Cerebellum (tissue), 4 donors: ENCODE measurements at places on chromosomes 3 and 15. TPM values are rescaled to one million over a fixed set of nuclear protein-coding genes. Genes with fewer than 3 reads are reported as not detected.

DNA sequence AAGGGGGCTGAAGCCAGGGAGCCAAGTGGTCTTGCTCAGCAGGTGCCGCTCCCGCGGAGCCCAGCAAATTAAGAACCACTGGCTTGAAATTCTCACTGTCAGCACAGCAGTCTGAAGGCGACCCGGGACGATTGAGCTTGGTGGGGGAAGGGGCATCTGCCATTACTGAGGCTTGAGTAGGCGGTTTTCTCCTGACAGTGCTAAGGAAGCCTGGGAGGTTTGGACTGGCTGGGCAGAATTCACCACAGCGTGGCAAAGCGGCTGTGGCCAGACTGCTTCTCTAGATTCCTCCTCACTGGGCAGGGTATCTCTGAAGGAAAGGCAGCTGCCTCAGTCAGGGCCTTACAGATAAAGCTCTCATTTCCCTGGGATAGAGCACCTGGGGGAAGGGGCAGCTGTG, 57.0 kb upstream of the GPR149 start:
- DNase-seq, result no peak

GRCh38 chr3:150273396-150273795, 134.7 kb upstream of the TSC22D2 start:
- DNase-seq, result no peak

- no peak for DNase-seq
Measured at GRCh38 chr3:108202834-108203233, 19.4 kb downstream of the IFT57 start.

The CAPN7 gene
- 59.7 TPM for total RNA-seq

The SEMA3F gene
- 8.2 TPM for total RNA-seq

GRCh38 chr15:47794252-47794914, 77.1 kb downstream of the SEMA6D start:
- DNase-seq, result no peak

DNA sequence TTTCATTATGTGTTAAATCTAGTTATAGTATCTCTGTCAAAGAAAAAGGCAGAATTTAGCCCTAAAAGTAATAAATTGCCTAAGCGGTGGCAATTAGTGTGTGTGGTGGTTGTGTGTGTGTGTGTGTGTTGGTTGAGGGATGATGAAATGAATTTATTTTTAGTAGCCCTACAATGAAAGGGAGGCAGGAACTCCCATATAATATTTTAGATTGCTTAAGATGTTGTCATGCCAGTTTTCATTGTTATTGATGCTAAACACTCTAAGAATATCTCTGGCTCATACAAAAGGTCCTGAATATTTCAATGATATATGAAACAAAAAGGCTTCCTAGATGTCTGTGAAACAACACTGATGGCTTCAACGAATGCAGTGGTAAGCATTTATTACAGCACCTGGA, 140.6 kb upstream of the TBC1D5 start:
- no peak for DNase-seq

DNA sequence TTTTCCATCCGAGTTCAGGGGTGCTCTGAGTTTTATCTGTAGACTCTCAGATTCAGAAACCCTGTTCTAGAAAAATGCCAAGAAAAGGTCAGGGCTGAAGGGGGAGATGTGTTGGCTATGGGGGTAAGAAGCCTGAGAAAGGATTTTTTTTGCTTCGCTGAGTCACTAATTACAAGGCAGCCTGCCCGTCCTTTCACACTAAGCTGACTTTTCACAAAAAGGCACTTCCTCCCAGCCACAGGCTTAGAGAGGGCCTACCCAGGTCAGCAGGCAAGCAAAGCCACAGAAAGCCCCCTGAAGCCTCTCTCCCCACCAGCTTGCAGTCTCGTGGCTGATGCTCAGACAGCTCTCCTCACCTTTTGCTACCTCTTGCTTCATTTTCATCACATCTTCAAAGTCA, 192.6 kb upstream of the PRICKLE2 start:
- DNase-seq, result no peak

The ARPP19 gene
- total RNA-seq, result 158 TPM

DNA sequence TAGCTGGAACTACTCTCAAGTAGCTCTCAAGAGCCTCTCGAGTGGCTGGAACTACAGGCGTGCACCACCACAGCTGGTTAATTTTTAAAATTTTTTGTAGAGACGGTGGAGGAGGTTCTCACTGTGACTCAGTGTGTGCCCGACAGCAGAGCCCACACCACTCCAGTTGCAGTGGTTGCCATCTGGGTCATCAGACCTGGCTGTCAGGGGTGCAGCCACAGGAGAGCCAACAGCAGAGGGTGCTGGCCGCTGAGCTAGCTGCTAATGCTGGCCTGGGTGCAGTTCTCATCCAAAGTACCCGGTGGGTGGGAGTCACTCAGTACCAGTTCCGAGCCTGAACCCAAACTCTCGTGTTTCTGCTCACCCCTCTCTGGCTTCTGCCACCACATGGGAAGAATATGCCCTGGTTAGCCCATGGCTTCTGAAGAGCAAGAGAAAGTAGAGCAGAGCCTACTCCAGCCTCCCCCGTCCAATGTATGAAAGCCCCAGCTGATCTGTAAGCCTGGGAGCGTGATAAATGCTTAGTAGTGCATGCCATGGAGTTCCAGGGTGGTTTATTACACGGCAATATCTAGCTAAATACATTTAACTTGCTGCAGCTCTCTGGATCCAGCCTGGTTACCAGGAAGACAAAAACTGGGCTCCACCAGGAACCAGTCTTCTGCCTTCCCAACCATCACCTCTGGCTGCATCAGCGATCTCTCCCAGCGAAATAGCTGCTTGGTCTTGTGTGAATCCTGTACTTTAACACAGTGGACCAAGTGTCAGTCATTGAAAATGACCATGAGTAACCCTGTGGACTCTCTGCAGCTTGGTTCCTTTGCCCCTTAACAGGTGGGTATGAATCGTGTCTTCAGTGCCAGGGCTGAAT, 17.1 kb downstream of the UMPS start:
- DNase-seq, result no peak
